ENCODE measurements at places on chromosomes 12 and 14.

DNA sequence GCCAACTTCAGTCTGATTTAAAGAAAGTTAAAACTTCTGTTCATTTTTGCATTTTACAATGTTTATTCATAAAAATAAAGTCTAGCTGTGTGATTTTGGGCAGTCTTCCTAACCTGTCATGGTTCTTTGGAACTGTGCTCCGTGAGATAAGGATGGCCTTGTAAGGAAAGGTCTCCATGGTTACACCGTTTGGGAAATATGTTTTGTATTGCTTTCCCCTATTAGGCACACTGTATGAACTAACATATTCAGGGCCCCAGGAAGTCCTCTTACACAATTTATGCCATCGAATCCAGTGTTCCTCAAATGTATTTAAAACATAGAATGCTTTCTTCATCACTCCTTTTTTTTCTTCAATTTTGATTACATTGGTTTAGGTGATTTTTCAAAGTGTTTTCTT lies 54.5 kb downstream of the APAF1 start:
- no peak for DNase-seq

- DNase-seq: no peak
These were observed 39.4 kb downstream of the MLXIP start for GRCh38 chr12:122117979-122118378.

- DNase-seq: no peak
These were observed 774.7 kb downstream of the TMTC2 start for GRCh38 chr12:83461336-83461935.

- DNase-seq: peak; percentile 71
These were observed 1.5 kb downstream of the BLOC1S1 start for GRCh38 chr12:55717011-55718007.

GRCh38 chr12:46084666-46085631 lies 94.6 kb upstream of the SCAF11 start:
- DNase-seq: no peak

Measured in femur (tissue), 1 donor.